CD4-positive, alpha-beta T cell treated with Interleukin-1 beta for 1 hour (primary cell): ENCODE measurements at places on chromosomes 3 and 15.

DNA sequence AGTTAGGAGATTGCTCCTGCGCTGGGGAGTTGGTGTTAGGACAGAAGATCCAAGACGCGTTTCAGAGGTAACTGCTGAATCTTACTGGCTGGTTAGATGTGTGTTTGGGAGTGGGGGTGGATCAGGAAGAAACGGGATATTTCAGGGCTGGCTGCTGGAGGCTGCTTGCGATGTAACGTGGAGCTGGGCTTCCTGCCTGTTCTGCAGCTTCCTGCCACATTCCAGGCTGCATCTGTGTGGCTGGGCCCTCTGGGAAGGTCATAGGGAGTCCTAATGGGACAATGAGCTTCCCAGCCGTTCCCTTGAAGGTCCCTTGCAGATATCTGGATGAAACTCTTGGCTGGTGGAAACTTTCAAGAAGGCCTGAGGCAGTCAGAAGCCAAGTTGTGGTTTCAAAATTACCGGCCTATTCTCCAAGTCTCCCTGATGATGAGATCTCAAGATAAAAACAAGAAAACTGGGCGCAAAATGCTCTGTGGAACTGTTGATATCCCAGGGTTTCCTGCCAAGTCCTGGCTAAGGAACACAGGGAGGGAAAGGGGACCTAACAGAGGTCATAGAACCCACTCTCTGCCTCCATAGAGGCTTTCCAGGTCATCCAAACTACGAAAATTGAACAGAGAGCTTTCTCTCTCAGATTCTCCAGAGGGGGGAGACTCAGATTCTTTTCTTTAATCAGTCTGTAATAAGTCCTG lies 67.0 kb downstream of the NOX5 start:
- no peak for DNase-seq

DNA sequence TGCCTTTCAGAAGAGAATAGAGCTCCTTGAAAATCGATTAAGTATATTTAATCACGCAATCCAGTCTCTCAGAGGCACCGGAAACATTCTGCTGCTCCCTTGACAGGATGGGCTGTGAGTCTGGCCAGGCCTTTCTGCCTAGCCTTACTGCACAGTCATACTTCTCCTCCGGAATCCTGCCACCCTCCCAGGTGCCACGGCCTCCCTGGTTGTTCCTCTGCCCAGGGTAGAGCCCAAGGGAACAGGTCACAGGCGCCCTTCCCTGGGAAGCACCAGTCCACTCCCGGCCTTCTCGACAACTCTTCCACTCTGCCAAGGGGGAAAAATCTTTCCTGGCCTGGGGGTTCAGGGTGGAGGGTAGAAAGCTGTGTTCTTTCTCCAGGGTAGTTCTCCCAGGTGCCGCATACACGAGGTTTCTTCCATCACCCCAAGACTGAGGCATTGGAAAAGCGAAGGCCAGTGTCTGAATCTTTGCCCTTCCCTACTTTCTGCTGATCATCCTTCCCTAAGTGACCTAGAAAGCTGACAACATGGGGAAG lies 17.4 kb upstream of the SYNM start:
- DNase-seq = no peak

DNA sequence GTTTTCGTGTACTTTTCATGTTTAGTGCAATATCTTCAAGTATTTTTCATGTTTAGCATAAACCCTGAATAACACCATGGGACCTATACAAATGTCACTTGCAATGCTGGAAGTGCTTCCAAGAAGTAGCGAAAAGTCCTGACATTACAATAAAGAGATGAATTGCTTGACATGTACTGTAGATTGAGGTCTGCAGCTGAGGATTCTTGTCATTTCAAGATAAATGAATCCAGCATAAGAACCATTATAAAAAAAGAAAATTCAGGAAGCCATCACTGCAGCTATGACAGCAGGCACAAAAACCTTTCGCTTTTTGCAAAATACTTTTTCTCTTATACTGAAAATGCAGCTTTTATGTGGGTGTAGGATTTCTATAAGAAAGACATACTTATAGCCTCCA lies 37.4 kb downstream of the IFT57 start:
- no peak for DNase-seq

GRCh38 chr15:39363761-39364586 lies 216.9 kb upstream of the THBS1 start:
- DNase-seq = no peak

- no peak for DNase-seq
Observed at GRCh38 chr3:196378146-196378841, 40.1 kb upstream of the TM4SF19 start.

- DNase-seq = no peak
Observed at GRCh38 chr15:85016275-85016674, 34.6 kb downstream of the PDE8A start.

GRCh38 chr3:27666272-27666671 lies 55.9 kb downstream of the EOMES start:
- DNase-seq = no peak

- no peak for DNase-seq
Observed at GRCh38 chr3:167487556-167487955, 13.7 kb upstream of the SERPINI2 start.

- DNase-seq = no peak
Observed at GRCh38 chr3:153746211-153746610, 375.0 kb upstream of the ARHGEF26 start.

GRCh38 chr3:155326244-155326643 lies 32.8 kb upstream of the STRIT1 start:
- no peak for DNase-seq

GRCh38 chr15:62545467-62546227 lies 380.6 kb upstream of the C2CD4B start:
- DNase-seq = no peak

DNA sequence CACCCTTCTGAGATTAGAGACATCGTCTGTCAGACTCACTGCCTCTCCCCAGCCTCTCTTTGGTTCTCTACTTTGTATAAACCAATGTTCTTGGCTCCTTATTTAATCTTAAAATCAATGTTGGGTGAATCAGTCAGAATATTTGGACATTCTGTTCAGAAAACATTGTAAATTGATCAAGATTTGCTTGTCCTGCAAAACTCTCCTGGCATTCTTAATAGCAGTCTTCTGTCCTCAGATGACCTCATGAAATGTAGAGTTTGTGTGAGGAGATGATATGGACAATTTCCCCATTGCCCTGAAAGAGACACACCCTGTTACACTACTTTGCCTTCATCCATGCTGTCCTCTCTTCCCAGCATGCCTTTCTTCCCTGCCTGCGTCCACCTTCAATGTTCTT lies 33.6 kb downstream of the CD200R1L start:
- DNase-seq = no peak

DNA sequence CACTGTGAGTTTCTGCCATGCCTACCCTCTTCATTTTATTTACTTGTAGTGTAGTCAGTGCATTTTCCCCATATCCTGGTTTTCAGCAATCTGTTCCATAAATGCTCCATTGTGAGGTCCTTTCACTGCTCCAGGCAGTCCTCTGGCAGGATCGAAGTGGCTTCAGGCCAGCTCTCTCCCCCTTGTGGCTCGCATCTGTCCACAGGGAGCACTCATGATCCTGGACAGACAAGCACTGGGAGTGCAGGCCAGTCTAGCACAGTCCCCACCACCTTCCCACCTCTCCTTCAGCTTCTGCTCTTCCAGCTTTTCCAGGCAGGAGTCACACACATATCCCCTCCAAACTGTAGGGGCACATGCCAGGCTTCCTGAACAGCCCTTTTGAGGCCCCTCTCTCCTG lies 173.6 kb downstream of the PPM1L start:
- no peak for DNase-seq

DNA sequence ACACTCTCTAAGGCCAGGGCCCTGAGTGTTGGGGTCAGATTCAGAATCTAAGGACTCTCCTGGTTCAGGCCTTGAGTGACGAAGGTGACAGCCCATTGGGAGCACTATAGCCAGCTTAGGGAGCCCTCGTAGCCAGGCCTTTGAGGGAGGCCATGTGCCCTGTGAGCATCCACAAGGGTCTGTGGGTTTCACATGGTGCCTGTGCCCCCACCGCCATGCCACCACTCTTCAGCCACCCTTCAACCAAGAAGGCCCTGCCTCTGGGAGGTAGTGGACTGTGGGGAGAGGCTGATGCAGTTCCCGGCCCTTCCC lies 37.5 kb downstream of the TSPAN3 start:
- no peak for DNase-seq

DNA sequence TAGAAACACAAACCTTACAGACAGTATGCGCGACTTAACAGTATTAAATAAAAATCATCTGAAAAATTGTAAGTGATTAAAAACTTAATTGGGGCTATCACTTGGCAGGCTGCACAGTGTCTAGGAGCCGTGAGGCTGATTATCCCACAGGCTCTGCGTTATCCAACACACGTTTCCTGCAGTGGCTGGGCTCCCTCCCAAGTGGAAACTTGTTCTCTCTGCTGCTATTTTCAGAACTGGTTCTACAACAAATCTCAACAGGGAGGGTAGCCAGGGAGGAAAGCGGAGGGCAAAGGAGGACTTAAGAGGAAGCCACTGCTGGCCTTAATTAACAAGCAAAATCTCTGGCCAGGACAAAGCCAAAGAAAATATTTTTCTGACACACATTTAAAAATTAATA lies 555.2 kb downstream of the MAGI1 start:
- no peak for DNase-seq

DNA sequence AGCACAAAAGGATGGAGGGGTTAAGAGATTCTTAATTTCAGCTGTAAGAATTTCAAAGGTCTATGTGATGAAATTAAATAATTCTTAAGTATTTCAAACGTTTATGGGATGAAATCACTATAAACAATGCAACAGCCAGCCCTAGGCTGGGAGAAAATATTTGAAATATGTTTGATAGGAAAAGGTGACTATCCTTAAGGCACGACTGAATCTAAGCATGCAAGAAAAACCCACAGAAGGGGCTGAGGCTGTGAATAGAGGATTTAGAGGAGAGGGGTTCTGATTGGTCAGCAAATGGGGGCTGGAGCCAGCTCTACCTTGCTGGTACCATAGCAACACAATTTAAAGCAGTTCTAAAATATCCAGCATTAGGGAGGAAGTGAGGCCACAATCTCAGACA lies 220.8 kb upstream of the ATP10A start:
- no peak for DNase-seq

- DNase-seq = no peak
Observed at GRCh38 chr3:194389269-194389668, 9.8 kb downstream of the GP5 start.

DNA sequence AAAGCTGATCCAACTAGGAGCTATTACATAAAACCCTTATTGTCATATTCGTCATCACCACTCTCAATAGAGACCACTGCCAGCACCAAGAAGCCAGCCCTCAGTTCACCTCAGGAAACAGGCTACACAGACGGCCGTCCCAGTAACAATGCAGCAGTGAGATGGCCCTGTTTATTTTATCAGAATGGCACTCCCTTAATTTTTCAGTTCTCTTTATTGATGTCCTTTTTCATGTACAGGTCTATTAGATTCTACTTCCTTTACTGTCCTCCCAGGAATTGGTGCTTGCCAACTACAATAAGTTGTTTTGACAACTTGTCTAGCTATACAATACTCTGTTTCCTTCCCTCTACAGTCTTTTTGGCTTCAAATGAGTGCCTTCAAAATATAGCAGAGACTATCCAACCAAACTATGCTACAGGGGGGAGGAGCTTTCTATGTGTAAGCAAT lies 272.5 kb downstream of the ZBTB20 start:
- no peak for DNase-seq

DNA sequence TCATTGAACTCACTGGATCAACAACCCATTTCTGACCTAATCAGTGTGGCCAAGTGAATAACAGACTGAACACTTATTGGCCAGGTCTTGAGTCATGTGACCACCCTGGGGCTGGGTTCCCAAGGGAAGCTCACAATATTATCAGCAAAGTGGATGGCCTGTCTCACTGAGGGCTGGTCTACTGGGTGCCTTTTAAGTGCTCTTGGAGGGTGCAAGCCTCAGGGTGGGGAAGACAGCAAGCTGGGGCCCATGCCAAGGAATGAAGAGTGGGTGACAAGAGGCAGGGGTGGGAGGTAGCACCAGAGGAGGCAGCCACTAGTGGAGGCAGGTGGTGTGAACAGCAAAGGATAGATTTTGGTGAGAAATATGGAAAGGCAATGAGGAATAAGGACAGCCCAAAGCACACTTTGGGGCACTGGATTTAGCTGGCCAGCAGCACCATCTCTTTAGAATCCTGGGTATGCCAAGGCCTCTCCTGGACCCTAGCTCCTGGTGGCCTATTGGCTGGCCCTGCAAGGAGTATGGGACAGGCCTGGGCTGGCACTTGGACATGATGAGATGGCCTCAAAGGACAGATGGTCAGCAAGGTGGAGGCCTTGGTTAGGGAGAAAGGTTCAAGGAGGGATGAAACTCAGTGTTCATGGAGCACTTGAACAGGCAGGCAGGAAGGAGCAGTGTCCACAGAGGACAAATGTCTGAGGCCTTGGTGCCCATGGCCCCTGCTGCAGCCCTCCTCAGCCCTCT lies 34.2 kb downstream of the HMCES start:
- DNase-seq = no peak

DNA sequence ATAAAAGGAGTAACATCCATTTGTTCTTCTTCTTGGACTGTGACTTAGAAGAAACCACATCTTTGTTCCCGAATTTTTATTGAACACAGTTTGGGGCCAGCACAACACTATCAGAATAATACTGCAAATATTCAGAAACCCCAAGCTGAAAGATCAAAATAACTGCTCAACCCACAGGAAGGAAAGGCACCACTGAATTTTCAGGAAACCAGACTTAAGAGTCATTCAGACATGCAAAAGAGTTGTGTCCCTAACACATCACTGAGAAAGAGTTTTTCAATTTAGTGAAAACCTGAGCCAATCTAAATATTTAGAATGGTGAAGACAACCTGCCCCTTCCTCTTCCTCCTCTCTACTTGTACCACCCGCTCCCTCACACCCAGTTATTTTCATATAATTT lies 295.0 kb upstream of the RORA start:
- DNase-seq = no peak

DNA sequence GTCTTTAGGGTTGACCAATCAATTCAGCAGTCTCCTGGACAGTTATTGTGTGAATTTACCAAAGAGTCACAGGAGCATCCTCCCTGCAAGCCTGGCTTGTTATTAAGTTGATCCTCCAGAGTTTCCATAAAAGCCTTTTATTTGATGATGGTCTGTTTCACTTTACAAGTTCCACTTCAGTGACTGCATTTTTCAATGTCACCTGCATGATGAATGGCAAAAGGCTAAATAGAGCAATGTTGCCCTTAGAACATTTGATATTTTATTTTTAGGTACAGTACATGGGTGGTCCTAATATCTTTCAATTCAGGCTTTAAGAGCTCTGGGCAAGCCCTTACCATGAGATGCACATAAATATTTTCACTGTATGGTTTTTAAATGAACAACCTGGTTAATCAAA lies 22.6 kb downstream of the GUCA1C start:
- no peak for DNase-seq

DNA sequence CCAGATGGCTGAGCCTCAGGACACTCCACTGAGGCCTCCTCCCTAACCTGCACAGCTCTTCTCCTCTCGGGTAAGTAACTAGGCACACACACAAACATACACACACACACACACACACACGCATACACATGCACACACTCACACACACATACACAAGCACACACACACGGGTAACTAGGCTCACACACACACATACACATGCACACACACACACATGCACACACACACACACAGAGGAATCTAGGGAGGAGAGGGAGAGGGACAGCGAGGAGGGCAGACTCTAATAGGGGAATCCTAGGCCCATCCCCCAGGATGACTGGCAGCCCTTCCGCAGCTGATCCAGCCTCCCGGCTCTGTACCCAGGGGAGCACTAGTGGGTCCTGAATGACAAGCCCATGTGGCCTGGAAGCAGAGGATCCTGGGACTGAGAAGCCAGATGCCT lies 177.4 kb upstream of the LINGO1 start:
- no peak for DNase-seq

- no peak for DNase-seq
Observed at GRCh38 chr15:71219101-71219500, 103.8 kb downstream of the THSD4 start.
